Activated CD8-positive, alpha-beta memory T cell treated with anti-CD3 and anti-CD28 coated beads for 1 hour (primary cell): ENCODE measurements at places on chromosomes 6 and 20.

GRCh38 chr6:106527117-106527516 is 102.2 kb downstream of the RTN4IP1 start:
- DNase-seq, result no peak

GRCh38 chr6:117008618-117009017 is 131.6 kb downstream of the RFX6 start:
- no peak for DNase-seq

DNA sequence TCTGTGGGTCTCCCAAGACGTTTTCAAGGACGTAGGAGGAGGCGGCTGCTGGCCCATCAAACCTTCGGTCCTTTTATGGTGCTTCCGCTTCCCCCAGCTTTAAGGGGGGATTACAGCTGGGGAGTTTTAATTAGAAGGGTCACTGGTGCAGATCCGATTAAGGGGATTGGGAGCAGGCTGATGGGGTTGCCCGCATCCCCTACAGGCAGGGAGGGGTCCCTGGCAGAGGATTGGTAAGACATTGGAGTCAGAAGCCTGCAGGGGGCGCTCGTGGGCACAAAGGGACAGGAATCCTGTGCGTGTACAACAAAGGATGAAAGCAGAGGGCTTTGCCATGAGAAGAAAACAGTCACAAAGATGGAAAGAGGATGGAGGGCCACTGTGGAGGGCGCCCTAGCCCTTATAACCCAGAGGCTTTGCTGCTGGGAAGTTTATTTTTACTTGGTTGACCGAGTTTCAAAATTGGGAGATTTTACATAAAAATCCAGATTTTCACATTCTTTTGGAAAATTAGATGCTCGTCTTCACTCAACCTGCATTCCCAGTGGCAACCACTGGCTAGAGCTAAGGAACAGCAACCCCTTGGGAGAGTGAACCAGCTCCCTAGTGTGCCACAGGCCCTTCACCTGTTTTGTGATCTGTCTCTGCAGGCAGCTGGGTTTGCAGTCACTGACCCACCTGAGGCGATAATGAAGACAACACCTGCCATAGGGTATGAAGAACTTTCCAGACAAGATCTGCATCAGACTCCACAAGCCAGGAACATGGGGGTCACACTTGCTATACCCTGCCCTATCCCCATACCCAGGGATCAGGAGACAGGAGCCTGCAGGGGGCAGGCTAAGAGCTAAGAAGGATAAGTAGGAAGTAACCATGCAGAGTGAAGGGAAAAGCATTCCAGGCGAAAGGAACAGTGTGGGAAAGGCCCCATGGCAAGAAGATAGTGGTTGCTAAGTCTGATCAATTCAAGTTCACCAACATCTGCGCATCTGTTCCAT is 97.7 kb downstream of the KCNB1 start:
- peak; percentile 39 for DNase-seq

- no peak for DNase-seq
Observed at GRCh38 chr6:5423251-5423650, 161.9 kb downstream of the FARS2 start.

DNA sequence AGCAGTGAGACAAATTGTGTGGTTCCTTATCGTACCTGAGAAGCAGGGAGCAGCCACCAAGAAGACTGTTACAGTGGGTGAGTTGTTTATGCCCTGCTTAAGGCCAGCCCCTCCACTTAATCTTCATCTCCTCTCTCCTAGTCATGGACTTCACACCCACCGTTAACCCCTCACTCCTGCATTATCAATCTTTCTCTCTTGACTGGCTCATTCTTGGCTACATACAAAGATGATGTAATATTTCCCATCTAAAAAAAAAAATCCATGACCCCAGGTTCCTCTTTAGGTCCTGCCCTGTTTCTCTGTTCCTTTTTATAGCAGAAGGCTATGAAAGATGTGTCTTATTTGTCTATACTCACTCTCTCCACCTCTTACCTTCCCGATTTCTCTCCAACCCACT is 72.4 kb downstream of the SHLD1 start:
- no peak for DNase-seq

DNA sequence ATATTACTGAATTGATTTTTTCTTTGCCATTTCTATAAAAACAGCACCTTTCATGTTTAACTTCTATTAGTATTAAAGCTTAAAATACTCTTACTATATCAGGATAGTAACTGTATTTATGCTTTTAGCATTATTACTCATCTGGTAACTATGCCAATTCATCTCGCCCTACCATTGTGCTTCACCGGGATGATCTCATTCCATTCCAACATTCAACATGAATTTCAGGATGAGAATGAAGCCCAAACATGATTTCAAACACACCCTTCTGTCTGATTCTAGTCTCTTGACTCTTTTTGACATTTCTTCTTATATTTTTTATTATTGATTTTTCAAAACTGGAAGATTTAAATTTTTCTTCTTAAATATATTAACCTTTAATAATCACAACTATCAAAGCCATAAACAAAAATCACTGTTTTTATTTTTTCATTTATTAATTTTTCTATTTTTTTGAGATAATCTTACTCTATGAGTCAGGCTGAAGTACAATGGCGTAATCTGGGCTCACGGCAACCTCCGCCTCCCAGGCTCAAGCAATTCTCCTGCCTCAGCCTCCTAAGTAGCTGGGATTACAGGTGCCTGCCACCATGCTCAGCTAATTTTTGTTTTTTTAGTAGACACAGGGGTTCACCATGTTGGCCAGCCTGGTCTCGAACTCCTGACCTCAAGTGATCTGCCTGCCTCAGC is 46.7 kb downstream of the GJA1 start:
- no peak for DNase-seq

DNA sequence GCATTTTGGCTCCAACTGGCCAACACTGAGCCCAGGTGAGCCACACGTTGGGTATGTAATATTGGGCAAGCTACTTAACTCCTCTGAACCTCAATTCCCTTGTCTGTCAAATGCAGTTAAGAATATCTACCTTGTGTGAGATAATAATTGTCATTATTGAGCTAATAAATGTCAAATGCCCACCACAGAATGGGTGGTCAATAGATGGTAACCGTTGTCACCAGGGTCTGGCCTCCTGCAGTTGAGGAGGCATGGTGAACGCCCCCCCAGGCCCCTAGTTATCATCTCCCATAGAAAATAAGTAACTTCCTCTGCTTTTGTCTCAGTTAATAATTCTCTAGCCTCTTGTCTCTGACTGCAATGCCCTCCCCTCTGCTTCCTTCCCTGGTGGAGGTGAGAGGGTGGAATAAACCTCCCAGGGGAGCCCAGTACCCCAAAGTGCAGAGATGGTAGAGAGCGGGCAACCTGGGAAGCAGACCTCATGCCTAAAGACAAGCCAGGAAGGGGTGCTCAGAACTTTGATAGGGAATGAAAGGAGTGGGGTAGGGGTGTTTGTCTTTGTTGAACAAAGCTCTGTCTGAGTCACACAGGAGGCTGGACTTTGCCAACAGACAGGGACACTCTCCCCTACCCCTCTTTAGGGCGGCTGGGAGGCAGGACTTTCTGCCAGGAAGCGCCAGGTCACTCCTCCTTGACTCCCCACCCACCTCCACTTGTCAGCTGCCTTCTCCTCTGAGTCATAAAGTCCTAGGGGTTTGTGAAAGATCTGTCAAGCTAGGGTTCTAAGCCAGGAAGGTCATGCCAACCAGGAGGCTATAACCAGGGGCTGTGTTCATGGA is 1.3 kb upstream of the UNC5CL start:
- no peak for DNase-seq

DNA sequence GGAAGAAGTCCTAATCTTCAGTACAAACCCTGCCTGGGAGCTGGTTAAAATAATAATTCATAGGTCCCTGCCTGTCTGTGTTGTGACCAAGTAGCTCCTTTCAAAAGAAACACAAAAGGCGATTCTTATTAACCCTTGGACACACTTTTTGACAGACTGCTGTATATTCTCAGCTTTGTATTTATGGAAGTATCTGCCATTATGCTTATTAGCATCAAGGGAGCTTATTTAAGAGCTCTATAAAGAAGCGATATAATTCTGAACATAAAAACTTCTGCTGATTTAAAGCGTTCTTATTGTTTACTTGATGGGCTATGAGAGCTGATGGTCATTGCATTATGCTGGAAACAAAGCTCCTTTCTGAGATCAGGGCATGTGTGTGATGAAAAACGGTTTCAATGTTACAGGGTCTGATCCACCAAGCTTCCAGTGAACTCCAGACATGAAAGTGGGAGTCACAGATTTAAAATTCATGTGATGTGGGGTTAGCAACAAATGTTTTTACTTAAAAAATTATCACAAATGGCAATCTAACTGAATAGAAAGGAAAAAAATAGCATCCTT is 181.8 kb upstream of the PDE10A start:
- no peak for DNase-seq

DNA sequence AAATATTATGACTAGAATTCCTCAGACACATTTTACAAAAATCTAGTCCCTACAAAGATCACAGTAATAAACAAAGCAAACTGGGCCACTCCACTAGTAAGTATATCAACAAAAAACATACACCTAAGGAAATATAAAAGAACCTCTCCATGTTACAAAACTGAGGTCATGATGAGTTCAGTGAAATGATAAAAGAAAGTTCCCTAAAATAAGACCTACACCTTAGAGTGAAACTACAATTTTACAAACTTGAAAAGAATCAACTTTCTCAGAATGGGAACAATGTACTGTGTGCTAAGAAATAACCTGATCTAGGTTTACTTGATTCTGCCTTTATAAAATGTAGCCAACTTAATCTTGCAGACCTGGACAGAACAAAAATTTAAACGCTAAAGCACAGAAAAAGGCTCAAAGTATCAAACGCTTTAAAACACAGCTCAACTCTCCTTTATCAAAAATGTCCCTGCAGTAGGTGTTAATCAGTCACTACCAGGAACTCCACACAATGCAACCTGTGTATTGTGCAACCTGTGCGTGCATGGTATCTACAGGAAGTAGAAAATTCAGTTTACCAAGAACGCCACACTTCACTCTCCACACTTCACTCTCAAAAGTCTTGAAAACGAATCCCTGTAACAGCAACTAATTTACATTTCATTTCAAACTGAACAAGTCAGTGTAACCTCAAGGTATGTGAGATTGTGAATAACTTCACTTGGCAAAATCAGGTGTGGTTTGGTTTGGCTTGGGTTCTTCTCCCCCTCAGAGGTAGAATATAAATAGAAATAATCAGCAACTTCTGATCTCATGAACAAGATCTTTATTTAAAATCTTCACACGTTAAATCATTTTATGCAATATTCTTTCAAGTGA is 1.8 kb downstream of the RALGAPA2 start:
- no peak for DNase-seq

GRCh38 chr6:53130569-53131290 is 17.9 kb downstream of the GCM1 start:
- no peak for DNase-seq

DNA sequence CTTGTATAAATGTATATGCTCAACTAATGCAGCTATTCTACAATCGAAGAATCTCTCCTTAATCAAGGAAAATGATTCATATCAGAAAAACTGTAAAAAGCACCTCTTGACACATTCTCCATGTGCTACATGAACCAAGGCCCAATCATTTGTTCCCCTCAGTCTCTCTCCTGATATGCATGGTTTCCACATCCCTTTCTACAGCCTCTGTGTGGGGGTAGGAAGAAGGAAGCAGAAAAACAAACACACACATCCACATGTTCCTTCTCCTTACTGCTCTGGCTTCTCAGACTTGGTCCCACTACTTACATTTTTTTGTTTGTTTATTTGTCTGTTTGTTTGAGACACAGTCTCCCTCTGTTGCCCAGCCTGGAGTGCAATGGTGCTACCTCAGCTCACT is 510.5 kb downstream of the PRKN start:
- no peak for DNase-seq

- no peak for DNase-seq
Observed at GRCh38 chr20:29687438-29687837, 1570.0 kb upstream of the DEFB115 start.

DNA sequence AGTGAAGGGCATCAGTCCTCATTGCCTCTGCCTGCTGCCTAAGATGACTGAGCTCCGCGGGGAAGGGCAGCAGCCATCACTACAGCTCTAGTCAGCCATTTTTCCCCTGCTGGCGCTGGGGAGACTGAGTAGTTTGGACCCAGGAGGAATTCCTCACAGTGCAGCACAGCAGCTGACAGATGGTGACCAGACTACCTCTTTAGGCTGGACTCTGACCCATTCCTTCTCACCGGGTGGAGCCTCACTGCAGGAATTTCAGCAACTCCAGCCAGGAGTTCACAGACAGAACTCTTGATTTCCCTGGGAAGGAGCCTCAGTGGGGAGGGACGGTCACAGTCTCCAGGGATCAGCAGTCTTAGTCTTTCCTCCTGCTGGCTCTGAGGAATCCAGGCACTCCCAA is 492.0 kb upstream of the MMS22L start:
- no peak for DNase-seq
